ENCODE measurements at places on chromosomes 5 and 9.

- DNase-seq: no peak
Measured at GRCh38 chr5:124103671-124104070, 591.7 kb downstream of the CSNK1G3 start.

- no peak for DNase-seq
Measured at GRCh38 chr5:65779643-65780042, 57.6 kb downstream of the NLN start.

- DNase-seq: no peak
Measured at GRCh38 chr5:95729115-95730010, 1.8 kb upstream of the RHOBTB3 start.

DNA sequence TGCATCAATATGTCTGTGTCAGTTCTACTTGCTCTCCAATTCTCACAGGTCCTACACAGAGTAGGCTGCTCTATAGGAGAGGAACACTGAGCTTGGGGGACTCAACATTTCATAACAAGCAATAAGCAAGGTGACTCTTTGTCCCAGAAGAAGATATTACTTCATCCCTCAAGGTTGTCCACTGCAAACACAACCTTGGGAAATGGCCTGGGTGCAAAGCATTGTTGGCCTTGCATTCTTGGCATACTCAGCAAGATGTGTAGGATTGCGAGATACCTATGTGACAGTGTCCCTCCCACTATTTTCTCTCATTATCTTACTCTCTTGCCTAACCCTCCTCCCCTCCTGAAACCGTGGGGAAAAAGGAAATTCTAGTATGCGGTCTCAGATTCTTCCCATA lies 169.8 kb upstream of the FREM1 start:
- DNase-seq: no peak

- no peak for DNase-seq
Measured at GRCh38 chr5:31680528-31680927, 41.6 kb downstream of the PDZD2 start.

- DNase-seq: no peak
Measured at GRCh38 chr9:115636596-115636995, 517.0 kb upstream of the PAPPA start.

- DNase-seq: no peak
Measured at GRCh38 chr5:158256096-158256495, 397.2 kb upstream of the CLINT1 start.

DNA sequence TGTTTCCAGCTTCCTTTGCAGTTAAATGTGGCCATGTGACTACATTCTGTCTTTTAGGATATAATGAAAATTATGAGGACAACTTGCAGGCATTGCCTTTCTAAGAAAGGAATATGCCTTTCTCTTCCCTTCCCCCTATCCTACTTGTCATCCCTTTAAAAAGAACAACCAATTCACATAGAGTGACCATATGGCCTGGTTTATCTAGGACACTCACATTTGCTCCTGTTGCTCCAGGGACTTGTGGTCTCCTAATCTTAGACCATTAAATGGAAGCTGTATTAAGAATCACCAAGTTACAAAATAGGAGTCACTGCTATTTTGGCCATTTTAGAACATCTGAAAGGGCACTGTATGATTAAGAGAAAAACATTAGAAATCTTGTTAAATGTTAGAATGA lies 520.3 kb downstream of the DTWD2 start:
- no peak for DNase-seq

- DNase-seq: no peak
Measured at GRCh38 chr5:170360709-170361108, 28.5 kb downstream of the KCNMB1 start.

- DNase-seq: no peak
Measured at GRCh38 chr9:87599901-87600610, 102.4 kb downstream of the DAPK1 start.

DNA sequence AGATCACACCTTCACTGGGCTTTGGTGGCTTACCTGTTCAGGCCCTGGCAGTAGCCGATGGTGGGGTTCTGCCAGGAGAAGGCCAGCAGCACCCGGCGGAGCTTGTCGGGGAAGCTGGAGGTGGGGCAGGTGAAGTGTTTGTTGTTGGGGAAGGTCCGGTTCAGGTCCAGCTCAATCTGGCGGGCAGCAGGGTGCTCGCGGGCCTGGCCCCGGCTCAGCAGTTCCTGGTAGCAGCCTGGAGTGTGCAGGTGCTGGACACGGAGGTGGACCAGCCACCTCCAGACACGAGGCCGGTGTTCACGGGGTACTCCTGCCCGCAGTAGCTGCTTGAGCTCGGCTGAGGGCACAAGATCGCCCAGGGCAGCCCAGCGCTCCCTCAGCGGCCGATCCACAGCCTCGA lies 16.2 kb upstream of the CORO2A start:
- DNase-seq: no peak

GRCh38 chr9:111197256-111197655 lies 132.8 kb downstream of the OR2K2 start:
- no peak for DNase-seq

DNA sequence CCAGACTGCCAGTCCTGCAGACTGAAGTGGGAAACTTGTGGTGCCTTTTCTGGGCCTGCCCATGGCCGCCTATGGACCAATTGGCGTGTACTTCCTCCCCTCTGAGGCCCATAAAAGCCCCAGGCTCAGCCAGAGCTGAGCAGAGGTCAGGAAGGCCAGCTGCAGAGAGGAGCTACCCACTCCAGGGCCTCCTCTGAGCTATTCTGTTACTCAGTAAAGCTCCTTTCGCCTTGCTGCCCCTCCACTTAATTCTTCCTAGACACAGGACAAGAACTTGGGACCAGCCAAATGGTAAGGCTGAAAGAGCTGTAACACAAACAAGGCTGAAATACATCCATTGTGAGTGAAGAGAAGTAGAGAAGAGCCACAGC lies 106.4 kb downstream of the C9orf50 start:
- DNase-seq: no peak

DNA sequence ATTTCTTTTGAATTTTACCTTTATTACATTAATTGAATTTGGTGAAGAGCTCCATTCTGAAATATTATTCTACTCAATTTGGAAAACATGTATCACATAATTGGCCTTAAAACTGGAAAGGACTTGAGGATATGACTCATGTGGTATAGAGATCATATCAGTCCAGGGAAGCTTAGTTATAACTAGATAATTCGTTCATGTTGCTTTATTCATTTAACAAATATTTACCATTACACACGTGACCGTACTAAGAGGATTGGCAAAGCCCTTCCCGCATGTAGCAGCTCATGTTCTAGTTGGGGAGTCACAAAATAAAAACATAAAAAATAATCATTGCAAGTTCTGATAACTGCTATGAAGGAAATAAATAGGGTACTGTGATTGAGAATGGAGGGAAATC lies 1816.5 kb downstream of the MAT2B start:
- DNase-seq: no peak

- no peak for DNase-seq
Measured at GRCh38 chr9:136552117-136552703, 6.4 kb upstream of the NOTCH1 start.

GRCh38 chr5:157006262-157006661 lies 43.2 kb upstream of the TIMD4 start:
- no peak for DNase-seq

- DNase-seq: no peak
Measured at GRCh38 chr5:132076983-132077382, 3.4 kb downstream of the CSF2 start.

DNA sequence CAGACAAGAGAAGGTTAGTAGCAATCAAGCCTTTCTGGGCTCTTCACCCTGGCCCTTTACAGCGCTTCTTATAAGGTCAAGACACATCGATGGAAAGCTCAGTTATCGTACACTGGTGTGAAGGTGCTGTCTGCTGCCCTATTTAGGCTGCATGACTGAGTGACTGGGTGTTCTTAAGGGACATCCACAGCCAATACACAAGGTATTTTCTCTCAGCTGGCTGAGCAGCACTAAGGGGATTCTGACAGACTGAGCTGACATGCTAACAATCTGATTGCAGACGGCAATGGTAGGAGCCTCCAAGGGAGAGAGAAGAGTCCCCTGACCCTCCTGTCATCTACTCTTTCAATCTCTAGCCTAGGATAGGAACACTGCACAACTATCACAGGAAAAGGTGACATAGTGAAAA lies 577.9 kb downstream of the ISL1 start:
- no peak for DNase-seq

DNA sequence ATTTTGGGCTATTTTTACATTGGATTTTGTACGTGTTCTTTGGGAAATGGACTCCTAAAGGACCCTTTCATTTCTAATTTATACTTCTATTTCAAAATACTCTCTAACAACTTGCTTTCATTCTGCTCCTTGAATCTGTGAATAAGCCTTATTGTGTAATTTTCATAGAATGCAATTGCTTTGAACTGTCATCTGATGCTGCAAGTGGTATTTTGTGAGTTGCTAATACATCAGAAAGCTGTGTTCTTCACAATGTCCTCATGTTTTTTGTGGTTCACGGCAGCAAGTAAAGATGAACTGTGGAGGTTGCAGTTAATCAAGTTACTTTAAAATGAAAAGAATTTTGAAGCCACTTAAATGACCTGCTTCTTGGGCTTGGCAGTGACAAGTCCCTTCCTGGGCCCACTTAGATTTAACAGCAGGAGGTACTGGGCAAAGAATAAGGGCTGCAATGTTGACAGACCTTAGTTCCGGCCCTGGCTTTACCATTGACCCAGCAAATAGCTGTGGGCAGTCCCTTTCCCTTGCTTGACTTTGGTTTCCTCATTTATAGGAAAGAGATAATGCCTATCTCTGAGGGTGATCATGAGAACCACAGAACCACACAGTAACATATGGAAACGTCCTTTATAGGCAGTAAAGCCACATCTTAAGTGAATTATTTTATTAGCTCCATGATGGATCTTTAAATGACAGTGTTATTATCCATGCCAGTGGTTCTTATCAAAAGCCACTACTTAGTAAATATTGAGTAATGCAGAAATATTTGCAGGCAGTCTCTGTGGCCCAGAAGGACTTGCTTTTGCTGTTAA lies 54.8 kb downstream of the IQGAP2 start:
- DNase-seq: no peak

GRCh38 chr5:135434591-135435466 lies 12.3 kb downstream of the DCANP1 start:
- no peak for DNase-seq

DNA sequence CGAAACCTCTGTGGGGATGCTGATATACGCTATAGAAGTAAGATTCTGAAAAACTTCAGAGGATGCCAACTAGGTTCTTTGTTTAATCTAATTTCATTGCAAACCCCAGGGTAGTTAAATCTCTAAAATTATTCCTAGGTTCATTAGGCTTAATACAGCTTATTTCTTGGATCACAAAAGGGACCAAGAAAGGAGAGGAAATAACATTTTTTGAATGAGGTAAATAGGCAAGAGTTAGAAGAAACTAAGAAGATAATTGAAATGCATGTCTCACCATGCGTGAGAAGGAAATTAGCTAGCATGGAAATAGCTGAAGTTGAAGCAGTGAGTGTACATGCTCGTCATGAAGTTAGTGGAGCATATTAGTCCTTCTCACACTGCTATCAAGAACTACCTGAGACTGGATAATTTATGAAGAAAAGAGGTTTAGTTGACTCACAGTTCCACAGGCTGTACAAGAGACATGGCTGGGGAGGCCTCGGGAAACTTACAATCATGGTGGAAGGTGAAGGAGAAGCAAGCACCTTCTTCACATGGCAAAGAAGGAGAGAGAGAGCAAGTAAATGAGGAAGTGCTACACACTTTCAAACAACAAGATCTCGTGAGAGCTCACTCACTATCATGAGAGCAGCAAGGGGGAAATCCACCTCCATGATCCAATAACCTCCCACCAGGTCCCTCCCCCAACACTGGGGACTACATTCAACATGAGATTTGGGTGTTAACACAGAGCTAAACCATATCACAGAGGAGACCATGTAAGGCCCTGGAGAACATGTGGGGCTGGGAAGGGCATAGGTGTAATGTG lies 125.1 kb upstream of the OSMR start:
- no peak for DNase-seq

All from 8988T (cell line).